ENCODE measurements at places on chromosomes 12 and 14.

DNA sequence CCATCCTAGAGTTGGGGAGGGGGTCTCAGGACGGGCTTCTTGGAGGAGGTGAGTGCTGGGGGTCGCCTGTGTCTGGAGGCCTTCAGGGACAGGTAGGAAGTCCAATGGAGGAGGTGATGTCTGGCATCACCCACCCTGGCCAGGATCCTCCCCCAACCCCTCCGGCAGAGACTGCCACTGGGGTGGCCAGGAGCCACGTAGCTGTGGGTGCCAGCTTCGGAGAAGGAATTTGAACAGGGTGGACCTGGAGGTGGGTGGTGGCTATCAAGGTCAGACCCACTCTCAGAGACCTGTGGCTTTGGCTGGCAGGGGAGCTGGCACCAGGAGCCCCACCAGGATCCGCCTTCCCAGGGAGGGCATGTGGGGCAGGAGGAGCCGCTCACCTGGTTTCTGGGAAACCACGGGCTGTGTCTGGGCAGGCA lies 9.1 kb downstream of the CEP170B start:
- DNase-seq, result no peak

DNA sequence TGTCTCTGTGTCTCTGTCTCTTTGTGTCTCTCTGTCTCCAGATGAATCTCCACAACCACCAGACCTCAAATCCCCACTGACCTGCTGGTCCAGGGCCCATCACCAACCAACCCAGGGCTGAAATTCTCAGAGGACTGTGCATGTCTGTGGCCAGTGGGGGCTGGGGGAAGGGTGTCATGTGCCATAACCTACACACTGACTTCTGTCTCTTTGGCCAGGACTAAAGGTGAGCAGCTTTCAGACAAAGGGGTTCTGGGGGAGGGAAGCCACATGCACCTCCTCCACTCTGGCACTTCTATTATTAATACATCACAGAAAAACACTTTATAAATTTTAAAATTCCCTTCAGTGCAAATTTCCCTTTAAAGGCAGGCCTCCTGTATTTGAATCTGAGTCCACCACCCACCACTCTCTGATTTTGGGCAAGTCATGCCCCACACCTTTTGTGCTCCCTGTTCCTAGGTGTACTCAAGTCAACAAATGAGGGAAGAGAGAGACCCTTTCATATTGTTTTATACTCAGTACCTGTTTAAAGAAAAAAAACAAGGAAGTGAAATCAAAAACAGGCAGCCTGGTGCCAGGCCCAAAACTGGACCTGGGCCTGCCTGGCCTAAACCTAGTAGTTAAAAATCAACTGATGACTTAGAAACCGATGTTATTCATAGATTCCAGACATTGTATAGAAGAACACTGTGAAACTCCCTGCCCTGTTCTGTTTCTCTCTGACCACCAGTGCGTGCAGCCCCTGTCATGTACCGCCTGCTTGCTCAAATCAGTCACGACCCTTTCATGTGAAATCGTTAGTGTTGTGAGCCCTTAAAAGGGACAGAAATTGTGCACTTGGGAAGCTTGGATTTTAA lies 80.2 kb downstream of the TUNAR start:
- no peak for DNase-seq

DNA sequence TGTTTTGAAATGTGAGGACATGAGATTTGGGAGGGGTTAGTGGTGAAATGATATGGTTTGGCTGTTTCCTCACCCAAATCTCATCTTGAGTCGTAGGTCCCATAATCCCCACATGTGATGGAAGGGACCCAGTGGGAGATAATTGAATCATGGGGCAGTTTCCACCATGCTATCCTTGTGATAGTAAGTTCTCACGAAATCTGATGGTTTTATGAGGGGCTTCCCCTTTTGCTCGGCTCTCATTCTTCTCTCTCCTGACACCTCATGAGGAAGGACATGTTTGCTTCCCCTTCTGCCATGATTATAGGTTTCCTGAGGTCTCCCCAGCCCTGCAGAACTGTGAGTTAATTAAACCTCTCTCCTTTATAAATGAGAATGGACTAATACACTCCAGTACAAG lies 18.0 kb downstream of the GALNT6 start:
- DNase-seq, result no peak

GRCh38 chr12:75020068-75020557 lies 189.5 kb downstream of the KCNC2 start:
- no peak for DNase-seq

GRCh38 chr12:109753959-109754358 lies 40.3 kb downstream of the FAM222A start:
- DNase-seq, result no peak

Measured in esophagus squamous epithelium (tissue), 5 donors.